ENCODE measurements at places on chromosomes 3 and 15. TPM values are rescaled to one million over a fixed set of nuclear protein-coding genes. Genes with fewer than 3 reads are reported as not detected.

The MKRN2OS gene
- total RNA-seq: not detected

The MME gene
- total RNA-seq: not detected

DNA sequence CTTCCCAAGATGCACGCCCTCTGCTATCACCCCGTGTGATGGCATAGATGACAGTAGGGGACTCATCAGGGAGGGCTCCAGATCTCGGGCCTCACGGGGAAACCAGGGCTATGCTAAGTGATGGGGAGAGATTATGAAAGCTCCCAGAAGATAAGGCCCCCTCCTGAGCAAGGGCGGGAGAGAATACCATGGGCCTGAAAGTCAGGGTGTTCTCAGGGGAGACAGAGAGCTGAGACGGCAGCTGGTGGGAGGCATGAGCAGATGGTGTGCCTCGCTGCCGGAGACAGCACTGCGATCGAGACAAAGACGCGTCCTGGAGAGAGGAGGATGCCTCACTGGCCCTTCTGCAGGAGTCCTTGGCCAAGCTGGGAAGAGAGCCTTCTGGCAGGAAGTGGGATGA is 106.5 kb upstream of the ADPGK start:
- no peak for DNase-seq
- no peaks in the 10 kb centered on the region for H3K4me1 ChIP-seq
- H3K27ac ChIP-seq: no peak overlapping the region
- H3K36me3 ChIP-seq: no peaks in the 10 kb centered on the region
- peaks cover 27% of the 10 kb centered on the region for H3K27me3 ChIP-seq

GRCh38 chr3:33642806-33643205 is 75.2 kb downstream of the CLASP2 start:
- no peak for DNase-seq
- H3K4me3 ChIP-seq: no peak overlapping the region
- H3K36me3 ChIP-seq: peaks cover 6% of the 10 kb centered on the region
- H3K4me1 ChIP-seq: peaks cover 10% of the 10 kb centered on the region
- no peak overlapping the region for H3K27ac ChIP-seq

DNA sequence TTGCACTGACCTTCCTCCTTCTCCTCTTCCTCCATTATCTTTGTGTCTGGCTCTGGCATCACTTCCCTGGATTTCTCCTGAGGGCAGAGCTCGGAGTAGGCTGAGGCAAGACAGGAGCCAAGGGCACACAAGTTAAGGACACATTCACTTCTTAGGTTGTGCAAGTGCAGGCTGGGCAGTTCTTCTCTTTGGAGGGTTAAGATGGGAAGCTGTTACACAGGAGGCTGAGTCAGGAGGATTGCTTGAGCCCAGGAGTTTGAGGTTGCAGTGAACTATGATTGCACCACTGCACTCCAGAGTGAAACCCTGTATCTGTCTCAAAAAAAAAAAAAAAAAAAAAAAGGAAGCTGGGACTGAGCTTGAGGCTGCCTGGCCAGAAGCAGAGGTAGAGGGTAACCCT is 176.2 kb upstream of the ANKRD28 start:
- H3K4me1 ChIP-seq: peaks cover 3% of the 10 kb centered on the region
- H3K27ac ChIP-seq: no peak overlapping the region
- peaks cover 9% of the 10 kb centered on the region for H3K27me3 ChIP-seq

GRCh38 chr3:100159331-100160153 is 45.2 kb upstream of the FILIP1L start:
- H3K4me3 ChIP-seq: no peak overlapping the region
- H3K27ac ChIP-seq: no peak overlapping the region
- H3K4me1 ChIP-seq: peaks cover 4% of the 10 kb centered on the region
- peaks cover 18% of the 10 kb centered on the region for H3K36me3 ChIP-seq
- H3K27me3 ChIP-seq: no peaks in the 10 kb centered on the region

All from natural killer cell treated with Interleukin-12 subunit alpha and Interleukin-12 subunit beta and Interleukin-15 and Interleukin-18, amount 100 ng/mL, for 72 hours (primary cell).